ENCODE measurements at places on chromosomes 3 and 15.

DNA sequence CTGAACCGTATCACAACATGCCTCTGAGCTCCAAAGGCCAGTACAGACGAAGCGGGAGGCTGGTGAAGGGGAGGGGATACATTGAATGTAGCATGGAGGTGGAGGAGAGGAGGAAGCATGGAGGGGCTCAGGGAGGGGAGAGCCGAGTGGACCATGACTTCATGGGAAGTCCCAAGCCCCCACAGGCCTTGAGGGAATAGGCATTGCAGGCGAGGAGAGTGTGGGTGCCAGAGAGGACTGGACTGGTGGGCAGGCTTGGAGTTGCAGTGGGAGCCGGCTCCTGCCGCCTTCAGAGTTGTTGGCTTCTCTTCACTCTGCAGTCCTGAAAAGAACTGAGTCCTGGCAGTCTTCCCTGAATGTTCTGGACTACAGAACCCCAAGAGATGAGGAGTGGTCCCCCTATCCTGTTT, 3.3 kb upstream of the RNU6-1 start:
- no peak for DNase-seq

DNA sequence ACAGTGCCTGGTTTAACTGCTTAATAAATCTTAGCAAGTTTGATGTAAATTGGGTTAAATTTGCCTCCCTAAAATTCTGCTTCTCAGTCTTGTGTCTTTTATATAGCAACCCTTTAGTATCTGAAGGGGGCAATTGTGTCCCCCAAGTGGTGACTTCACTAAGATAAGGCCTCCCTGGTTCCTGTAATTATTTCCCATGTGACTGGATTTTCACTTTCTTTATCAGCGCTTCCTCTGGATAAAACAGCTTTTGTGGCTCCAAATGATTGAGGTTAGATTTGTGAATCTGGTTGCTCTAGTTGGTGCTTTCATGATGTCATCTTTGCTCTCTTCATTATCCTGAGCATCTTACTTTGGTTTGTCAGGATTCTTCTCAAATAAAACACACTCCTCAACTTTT, 334.3 kb upstream of the CTDSPL start:
- no peak for DNase-seq

DNA sequence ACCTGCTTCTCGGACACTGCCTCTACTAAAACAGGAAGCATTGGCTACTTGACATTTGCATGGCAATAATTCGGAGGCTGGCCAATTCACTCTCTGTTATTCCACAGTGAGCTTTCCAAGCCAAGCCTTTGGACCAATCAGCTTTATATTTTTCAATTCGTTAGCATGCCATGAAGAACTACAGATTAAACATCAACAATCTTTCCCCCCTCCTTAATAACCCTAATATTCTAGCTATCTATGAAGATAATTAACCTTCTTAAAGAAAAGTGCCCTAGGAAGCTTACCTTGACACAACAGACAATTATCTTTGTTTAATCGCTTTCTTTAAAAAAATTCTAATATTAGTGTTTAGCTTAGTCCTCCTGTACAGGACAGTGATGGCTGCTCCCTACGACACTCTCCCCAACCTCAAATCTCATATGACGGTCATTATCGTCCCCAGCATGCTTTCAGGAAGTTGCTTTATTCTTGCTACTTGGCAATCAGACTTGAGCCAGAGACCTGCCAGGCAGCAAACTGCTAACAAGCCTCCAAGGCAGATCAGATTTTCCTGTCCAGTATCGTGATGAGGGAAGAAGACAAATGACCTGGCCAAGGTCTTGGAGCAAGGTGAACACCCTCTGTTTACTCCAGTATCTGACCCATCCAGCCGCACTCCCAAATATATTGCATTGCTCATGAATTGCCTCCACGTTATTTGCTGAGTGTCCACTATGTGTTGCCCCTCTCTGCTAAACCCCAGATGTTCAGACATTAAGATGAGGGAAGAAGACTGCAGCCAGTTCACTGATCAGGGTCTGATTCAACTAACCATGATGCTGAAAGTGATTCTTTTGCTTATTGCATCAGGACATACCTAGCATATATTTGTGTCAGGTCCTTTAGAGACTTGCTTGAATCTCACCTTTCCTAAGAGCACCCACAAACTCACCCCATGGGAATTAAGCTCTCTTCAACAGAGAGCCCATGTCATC, 68.1 kb upstream of the LPP start:
- DNase-seq, result no peak

DNA sequence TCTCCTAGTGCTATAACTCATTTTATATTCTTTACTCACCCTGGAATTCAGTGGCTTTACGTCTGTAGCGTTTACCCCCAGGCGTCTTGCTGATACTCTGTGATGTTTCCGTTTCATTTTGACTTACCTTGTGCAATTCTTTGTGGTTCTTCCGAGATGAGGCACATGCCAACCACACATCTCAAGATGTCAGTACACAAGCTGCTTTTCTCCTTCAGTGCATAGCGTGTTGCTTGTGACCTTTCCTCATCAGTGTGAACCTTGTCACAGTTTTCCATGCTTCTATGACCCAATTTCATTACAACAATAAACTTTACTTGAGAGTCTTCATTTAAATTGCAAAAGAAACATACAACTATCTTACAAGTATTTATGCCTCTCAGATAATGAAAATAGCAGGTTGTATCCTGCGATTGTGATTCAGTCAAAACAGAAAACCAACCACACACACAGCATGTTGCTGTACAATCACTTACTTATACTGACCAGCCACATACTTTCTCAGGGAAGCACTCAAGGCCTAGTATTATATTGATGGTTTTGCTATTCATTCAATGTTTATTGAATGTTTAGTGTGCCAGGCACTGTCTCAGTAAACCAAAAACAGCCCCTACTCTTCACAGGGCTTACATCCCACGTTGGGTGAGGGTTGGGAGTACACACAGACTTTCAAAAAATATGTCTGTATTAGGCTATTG, 4.6 kb upstream of the TBL1XR1 start:
- DNase-seq, result no peak

DNA sequence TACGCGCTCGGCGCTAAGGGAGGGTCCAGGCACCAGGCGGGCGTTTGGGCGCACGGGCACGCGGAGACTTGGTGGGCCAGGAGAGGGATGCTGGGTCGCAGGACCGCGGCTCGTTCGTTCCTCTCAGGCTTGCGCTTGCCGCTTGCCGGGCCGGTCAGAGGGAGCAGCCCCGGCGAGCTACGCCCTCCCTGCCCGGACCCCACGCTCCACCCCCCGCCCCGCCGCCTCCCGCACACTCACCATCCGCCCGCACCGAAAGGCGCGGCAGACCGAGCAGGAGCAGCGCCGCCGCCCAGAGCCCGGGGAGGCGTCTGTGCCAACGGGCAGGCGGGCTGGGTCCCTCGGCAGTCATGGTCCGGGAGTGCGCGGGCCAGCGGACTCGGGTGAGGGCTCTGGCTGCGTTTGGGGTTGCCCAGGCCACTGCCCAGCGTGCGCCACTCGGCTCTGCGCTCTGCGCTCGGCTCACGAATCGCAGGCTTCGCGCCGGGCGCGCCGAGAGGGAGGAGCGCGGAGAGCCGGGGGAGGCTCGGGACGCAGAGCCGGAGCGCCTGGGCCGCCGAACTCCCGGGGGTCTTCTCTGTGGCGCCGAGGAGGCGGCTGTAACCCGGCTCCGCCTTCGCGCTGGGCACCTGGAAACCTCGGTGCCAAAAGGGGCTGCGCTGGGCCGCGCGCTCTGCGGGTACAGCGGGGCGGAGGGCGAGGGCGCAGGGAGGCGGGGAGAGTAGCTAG, at the start of gene SUSD5:
Gene SUSD5, minus strand, starts transcription at position 365 of the 729 bp plus-strand sequence. Its CDS starts 13 bp downstream, at position 352.
- DNase-seq, result peak; percentile 66

GRCh38 chr3:175502155-175502554, 643.0 kb downstream of the NAALADL2 start:
- no peak for DNase-seq

GRCh38 chr3:138063416-138063815, 52.0 kb downstream of the DZIP1L start:
- no peak for DNase-seq

- no peak for DNase-seq
Measured at GRCh38 chr3:150096700-150097587, 126.2 kb upstream of the PFN2 start.

GRCh38 chr3:150515210-150515609, 31.1 kb downstream of the SERP1 start:
- DNase-seq, result no peak

Measured in spinal cord (tissue), 10 donors.